Activated naive CD8-positive, alpha-beta T cell treated with anti-CD3 and anti-CD28 coated beads, Interleukin-2, amount 10 ng/mL, durations not matched to agents 7 days and 5 days (primary cell): ENCODE measurements at places on chromosomes 4 and X.

GRCh38 chrX:49230500-49231232 is 2.5 kb downstream of the CACNA1F start:
- DNase-seq, result peak; percentile 74

DNA sequence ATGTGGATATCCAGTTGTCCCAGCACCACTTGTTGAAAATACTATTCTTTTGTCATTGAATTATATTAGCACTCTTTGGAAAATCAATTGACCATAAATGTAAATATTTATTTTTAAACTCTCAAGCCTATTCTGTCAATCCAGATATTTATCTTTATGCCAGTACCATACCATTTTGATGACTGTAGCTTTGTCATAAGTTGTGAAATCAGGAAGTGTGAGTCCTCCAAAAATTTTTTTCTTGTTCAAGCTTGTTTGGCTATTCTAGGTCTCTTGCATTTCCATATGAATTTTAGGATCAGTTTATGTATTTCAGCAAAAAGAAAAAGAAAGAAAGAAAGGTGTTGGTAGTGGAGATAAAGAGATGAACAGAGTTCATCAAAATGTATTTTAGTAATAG is 8.2 kb upstream of the SMPX start:
- no peak for DNase-seq

GRCh38 chr4:180688480-180688879 is 1554.7 kb upstream of the TENM3 start:
- no peak for DNase-seq

- no peak for DNase-seq
Observed at GRCh38 chr4:169108303-169108702, 98.2 kb upstream of the CBR4 start.

DNA sequence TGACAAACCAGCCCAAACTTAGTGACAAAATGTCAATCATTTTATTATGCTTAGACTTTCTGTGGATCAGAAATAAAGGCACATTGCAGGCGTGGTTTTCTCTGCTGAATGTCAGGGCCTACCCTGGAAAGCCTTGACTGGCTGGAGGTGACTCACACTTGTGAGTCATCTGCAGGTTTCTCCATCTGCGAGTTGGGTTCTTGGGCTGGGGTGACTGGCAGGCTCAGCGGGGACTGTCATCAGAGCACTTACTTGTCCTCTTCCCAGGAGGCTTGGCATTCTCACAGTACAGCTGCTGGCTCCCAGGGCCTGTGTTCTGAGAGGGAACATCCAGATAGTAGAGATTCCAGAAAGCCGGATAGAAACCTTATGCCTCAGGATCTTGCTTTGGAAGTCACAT is 153.8 kb upstream of the AGA start:
- DNase-seq, result no peak

DNA sequence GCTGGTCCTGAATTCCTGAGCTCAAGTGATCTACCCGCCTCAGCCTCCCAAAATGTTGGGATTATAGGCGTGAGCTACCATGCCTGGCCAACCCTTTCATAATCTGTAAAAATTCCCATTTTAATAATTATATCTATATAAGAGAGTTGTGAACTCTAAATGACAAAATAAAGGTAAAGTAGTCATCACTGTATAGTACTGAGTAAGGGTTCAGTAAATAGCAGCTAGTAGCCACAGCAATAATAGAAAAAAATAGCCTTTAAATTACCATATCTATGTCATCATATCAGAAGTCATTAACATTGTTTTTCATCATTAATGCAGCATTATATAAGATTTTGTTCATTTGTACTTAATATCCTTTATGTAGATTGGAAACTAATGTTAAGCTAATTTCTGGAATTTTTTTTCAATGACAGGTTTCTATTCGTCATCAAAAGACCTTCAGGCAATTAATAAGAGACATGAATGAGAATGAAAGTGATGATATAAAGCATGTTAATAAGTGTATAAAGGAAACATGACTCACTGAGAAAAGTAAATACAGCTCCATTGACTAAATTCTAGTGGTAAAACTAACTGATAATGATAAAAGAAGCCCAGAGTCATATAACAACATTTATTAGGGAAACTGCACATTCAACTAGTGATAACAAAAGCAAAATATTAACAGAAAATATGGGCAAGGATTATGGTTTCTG is 85.9 kb upstream of the UGT8 start:
- no peak for DNase-seq

GRCh38 chrX:94977986-94978385 is 1304.0 kb downstream of the FAM133A start:
- no peak for DNase-seq

- DNase-seq, result no peak
Observed at GRCh38 chr4:184645904-184646610, 3.2 kb downstream of the CASP3 start.

GRCh38 chrX:27976284-27976683 is 5.0 kb downstream of the DCAF8L1 start:
- DNase-seq, result no peak

DNA sequence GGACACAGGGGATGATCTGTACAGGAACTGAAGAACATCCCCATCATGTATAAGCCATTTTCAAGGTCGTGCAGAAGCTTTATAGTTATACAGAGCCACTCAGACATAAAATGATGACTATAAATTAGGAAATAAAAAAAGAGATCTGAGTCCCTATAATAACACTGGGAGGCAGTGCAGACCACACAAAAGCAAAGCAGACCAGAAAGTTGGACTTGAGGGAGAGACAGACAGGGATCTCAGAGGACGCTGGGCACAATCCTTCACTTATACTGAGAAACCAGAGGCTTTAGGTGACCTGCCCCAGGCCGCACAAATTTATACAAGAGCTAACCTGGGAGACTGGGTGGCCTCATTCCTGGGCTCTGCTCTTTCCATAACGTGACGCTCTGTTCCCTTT is 70.5 kb downstream of the HADH start:
- no peak for DNase-seq

DNA sequence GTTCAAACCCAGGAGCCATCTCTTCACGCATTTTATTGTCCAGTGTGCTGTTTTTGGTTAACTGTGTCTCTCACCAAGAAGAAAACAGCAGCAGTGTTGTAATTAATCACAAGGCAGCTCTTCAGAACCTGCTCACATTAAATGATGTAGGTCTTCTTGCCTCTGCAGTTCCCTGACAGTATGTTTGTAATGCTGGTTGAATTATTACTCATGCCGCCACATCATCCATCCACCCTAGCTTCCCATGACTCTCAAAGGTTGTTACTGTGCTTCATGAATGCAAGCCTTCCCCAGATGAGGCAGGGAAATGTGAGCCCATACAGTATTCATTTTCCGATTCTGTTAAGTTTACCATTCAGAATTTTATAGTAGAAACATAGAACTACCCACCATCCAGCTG is 17.4 kb downstream of the TLR10 start:
- DNase-seq, result no peak

- DNase-seq, result no peak
Observed at GRCh38 chr4:26402458-26402857, 81.6 kb downstream of the RBPJ start.

GRCh38 chrX:139969286-139969685 is 4.0 kb upstream of the CXorf66 start:
- DNase-seq, result no peak

DNA sequence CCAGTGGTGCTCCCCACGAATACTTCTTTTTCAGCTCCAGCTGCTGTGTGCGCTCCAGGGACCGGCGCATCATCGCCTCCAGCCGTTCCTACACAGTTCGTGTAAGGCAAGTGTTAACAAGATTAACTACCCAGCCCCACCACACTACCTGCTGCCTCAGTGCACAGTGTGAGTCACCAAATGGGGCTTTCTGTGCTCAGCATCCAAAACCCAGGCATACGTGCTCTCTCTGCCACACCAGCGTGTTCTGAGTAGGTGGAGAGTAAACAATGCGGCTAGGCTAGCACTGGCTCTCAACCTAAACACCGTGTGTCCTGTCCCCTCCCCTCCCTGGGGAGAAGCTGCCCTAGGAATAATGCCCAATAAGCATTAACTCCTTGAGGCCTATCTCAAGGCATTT is 60.0 kb downstream of the MAP7D2 start:
- no peak for DNase-seq

DNA sequence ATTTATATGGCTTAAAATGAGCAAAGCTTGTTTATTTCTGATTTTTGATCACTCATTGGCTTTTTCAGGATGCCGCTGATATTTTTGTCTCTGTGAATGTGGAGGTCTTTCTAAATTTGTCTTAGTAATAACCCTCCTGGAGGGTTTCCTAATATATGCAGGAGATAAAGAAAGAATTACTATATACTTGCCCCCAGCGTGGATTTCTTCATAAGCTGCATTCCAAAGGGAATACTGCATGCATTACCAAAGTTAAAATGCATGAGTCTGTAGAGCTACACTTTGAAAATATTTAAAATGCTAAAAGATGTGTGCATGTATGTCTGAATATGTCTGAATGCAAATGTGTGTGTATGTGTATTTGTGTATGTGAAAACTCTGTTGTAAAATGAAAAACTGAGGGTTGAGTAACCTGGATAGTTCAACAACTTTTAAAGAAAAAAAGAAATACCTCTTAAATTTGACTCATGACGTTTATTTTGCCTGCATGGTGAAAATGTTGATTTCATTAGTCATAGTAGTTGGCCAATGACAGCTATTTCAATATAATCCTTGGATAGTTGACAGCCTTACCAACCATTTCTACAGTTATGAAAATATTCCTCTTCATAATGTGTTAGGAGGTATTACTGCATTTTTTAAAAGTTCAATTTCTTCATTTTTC is 113.2 kb upstream of the ZNF827 start:
- no peak for DNase-seq

DNA sequence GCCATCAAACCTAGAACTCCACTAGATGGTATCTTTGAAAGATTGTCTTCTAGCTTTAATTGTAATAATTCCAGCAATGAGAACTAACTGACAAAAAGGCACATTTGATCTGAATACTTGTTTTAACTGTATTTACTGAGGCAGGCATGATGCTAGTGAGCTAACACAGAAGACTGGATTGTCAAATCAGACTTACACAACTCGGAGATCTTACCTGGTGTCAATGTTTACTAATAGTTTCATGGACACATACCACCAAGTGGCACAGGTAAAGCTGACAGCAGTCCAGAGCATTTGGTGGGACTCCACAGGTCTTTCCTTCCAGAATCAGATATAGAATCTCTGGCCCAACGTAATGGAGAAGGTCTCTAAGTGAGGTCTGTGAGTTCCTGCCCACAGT is 229.9 kb upstream of the BOD1L1 start:
- no peak for DNase-seq

DNA sequence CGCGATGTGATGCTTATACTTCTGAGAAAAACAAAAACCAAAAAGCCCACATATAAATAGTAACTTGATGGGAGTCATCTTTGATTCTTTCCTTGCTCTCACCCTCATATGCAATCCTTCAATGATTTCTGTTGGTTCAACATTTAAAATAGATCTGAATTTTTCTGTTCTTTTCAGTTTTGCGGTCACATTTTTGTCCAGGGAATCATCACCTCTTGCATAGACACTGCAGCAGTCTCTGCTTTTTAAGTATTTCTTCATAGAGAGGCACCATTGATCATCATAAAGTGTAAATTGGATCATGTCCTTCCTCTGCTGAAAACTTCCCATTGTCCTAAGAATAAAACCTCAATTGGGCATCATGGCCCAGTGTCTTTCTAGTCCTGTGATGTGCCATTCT is 81.1 kb upstream of the SLC4A4 start:
- DNase-seq, result no peak

GRCh38 chr4:76623217-76624045 is 188.4 kb downstream of the SHROOM3 start:
- DNase-seq, result no peak

- no peak for DNase-seq
Observed at GRCh38 chr4:52250154-52250553, 199.1 kb downstream of the SPATA18 start.

GRCh38 chr4:113339430-113339813 is 290.0 kb downstream of the ANK2 start:
- DNase-seq, result no peak

GRCh38 chr4:148006001-148006400 is 274.1 kb downstream of the ARHGAP10 start:
- no peak for DNase-seq

GRCh38 chr4:76002176-76002575 is 5.1 kb downstream of the CXCL9 start:
- no peak for DNase-seq

DNA sequence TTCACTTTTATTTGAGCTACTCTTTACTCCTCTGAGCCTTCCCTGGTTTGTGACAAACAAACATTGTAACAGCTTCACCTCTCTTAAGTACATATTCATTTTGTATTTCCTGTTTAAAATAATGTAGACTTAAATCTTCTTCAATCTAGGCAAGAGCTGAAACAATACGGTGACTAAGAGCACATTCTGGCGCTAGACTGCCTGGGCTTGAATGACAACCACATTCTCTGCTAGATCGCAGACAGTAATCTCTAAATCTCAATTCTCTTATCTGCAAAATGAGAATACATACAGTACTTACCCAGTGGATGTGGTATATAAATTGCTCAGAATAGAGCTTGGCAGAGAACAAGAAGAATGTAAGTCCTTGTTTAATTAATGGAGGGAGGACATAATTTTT is 144.8 kb downstream of the ARAP2 start:
- no peak for DNase-seq

GRCh38 chr4:123077330-123077729 is 154.9 kb upstream of the NUDT6 start:
- DNase-seq, result no peak

DNA sequence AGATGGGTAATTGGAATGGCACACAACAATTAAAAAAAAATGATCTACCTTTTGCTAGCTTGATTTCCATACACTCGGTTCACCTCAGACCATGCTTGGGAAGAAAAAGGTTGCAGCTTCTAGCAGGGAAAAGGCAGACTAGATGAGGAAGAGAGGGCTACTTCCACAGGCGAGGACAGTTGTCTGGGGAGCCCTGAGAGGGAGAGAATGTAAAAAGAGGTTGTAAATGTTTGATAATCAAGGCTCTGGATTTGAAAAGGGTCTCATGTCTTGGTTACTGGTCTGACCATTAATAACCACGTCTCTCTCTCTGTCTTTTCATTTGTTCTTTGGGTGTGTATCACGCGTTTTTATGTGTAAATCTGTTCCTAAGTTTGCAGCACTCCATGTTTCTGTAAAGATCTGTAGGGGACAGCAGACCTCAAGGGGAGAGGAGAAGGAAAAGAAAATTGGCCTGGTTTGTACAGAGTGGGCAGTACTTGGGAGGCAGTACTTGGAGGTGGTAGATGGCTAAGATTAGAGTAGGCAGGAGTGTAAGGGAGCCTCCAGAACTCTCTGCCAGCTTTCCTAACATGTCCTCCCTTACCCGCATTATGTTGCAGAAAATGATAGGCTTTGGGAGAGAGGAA is 750 bp downstream of the ARMCX5 start:
- DNase-seq, result no peak

DNA sequence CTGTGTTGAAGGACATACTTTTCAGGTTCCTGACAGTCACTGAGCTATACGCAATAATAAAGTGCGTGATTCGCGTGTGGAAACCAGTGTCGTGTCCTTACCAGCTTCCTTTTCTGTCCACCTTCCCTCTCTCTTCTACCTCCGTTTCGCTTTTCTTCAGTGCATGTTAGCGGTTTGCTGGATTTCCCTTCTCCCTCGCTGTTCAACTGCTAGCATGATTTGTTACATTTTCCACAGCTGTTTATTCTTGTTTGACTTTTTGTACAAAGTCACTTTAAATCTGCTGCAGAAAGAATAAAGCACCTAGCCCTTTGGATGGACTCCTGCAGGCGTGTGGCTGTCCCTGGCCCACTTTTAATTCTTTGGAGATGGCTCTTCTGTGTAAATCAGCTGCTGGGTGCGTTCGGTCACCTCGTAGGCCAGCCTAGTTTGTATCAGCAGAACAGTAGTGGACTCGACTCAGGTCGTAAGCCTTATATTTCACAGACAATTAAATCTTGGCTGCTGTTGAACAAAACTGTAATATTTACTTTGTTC is 8.9 kb upstream of the HAND2 start:
- no peak for DNase-seq

- no peak for DNase-seq
Observed at GRCh38 chrX:129523079-129523911, at the start of gene SMARCA1. Gene SMARCA1, minus strand, starts transcription at chrX:129523490. Its CDS starts 120 bp downstream, at chrX:129523370.
